ENCODE measurements at places on chromosomes 7 and 10.

DNA sequence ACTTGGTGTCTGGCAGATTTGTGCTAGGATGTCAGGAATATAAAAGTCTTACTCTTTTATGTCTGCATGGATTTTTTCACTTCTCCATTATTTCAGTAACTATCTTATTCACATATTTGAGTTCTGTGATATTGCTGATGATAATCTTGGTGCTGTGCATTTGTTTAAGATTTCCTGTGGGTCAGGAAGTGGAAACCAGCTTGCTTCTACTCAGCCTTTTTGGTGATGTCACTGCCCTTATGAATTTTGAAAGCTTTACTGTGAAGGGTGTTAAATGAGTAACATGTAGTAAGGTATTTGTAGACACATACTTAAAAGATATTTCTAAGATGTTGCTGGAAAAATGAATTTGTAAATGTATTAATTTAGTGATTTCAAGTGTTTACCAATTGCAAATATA is 69.5 kb upstream of the VOPP1 start:
- DNase-seq, result no peak

DNA sequence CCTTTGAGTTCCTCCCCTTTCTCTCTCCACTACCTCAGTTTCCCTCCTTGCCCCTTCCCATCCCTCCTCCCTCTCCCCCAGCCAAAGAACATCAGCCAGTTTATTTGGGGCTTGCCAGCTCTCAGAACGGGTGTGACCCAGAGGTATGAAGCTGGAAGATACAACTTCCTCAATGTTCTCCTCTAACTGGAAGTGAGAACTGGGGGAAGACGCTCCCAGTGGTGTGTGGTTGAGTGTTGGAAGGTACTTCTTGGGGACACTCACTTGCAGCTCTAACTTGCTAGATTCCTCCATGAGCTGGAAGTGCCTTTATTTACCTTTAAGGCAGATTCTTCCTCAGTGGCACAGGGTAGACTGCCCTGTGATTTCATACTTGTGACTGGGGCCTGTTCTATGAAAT is 110.5 kb upstream of the HABP2 start:
- no peak for DNase-seq

- peak; percentile 2 for DNase-seq
Observed at GRCh38 chr7:89837515-89837914, 316.8 kb upstream of the STEAP1 start.

DNA sequence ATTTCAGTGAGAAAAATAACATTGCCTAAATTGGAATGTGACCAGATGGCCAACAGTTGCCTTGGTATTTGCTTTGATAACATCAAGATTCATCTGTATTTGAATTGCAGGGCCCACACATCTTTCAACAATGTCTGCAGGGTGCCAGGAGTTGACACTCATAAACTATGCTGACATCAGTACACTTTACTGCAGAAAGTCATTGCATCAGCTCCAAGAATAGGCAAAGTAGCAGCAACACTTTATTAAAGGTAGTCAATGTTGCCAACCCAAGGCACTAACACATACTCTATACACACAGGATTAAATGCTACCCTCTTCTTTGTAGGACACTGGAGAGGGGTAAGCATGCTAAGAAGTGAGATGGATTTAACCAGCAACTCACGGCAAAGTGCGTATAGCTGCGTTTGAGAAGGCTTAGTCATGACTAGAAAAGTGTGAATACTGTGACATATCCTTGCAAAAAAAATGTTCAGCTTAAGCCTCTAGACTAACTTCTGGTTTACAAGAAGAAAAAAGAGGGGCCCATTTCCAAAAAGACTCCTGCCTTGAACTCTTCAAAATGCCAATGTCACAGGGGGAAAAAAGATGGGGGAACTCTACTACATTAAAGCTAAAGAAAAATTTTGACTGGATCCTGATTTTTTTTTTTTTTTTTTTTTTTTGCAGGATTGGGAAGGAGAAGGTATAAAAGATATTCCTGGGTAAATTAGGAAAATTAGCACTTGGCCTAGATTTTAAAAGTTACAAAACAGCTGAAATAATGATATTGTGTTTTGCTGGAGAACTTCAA is 2.2 kb downstream of the BBIP1 start:
- DNase-seq, result no peak

DNA sequence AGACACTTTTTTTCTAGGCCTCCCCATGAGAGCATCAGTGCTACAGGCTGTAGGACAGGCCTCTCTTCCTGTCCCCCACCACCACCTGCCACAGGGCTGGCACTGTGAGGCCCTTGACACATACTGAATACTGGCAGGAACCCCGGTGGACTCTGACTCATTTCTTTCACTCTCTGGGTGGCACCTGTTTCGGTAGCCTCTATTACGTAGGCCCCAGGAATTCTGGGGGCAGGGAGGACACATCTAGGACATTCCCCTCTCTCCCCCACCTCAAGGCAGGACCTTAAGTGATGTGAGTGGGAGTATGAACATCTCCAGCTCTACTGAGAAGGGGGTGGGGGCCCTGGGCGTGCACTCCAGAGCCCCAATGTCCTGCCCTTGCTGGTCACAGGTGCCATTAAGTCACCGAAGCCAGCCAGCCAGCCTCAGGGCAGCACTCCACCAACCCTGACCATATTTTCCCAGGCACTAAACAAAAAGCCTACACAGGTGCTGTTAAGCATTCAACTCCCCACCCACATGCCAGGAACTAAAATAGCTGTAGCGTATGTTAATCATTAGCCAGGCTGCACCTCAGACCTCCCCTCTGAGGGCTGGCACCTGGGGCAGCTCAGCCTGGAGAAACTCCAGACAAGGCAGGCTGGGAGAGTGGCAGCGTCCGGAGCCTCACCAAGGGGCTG is 8.9 kb downstream of the ANXA11 start:
- DNase-seq, result no peak

DNA sequence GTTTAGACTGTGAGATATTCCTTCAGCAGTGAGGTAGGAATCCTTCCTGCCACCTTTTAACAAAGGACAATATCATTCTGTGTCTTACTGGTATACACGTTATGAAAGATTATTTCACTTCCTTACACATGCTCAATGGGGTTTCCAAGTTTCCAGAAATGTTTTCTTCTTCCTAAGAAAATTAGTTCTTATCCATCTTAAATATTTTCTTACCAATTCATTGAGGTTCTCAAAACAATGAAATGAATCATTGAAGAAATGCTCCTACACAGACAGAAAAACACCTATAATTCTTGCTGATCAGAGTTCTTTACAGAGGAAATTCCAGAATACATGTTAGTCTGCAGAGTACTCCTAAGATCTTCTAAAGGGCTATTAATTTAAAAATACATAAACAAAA is 51.4 kb upstream of the SEC61G start:
- DNase-seq, result no peak

- no peak for DNase-seq
Observed at GRCh38 chr7:87528730-87529129, 53.2 kb upstream of the ABCB4 start.

DNA sequence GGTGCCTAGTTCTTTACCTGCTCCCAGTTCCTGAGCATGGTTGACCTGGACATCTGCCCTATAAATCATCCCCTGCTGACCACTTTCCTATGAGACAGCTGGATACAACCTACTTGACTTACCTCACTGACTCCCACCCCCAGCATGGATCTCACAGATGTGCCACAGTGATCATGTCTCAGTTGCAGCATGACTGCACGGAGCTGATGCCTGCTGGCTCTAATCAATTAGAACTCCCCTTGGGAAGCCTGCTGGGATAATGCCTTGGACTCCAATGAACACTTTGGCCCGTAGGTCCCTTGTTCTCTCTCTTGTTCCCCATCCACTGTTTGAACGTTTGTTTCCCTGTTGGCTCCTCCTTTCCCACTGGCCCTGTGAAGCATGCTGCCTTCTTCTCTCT is 271.2 kb upstream of the IGFBP3 start:
- no peak for DNase-seq

DNA sequence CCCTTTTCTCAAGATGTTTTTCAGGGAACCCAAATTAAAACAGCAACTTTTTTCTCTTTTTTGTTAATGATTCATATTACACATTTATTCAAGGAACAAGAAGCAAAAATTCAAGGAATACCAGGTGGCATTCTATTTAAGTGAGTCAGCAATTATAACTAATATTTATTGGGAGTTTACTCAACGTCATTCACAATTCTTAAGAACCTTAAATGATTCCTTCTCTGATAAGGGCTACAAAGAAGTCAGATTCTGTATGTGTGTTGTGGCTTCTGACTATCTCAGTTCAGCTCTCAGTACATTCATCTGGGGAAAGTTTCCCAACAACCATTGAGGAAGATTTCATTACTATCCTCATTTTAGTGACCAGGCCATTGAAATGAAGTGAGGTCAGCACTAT is 470.7 kb upstream of the AKR1E2 start:
- DNase-seq, result no peak

DNA sequence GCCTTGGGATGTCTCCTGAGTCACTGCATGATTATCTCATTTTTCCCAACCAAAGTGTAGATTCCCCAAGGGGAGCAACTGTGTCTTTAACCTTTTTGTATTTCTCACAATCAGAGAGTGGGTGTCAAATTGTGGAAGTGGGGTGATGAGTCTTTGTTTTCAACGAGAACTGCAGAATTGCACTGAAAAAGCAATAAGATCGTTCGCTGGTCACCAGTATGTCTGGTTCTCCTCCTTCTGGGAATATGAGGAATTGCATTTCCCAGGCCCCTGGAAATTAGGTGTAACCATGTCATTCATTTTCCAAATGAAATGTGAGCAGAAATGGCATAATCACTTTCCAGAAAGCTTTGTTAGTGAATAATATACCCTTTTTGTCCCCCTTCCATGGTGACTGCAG is 326.9 kb downstream of the GPAM start:
- no peak for DNase-seq

DNA sequence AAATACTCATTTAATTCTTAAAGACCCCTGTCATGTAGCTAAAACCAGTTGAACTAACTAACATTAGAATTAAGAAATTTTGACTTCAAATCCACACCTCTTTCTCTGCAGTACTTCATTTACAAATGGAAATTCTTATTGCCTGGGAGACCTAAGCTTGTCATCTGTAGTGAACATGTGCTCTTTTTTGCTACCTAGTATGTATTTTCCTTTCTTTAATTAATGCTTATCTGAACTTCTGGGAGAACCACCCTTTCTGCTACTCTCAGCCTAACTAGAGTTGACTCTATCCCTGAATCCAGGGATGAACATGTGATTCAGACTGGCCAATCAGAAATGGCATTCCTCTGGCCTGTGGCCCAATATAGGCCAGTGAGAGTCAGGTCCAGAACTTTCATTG is 75.9 kb upstream of the A1CF start:
- DNase-seq, result no peak

GRCh38 chr10:12382956-12383531 is 33.7 kb downstream of the CAMK1D start:
- no peak for DNase-seq
